Hypothalamus (tissue), 51 donors: ENCODE measurements at places on chromosomes 11 and 22.

- peak; percentile 66 for DNase-seq
These were observed 29.0 kb upstream of the NAP1L4 start for GRCh38 chr11:3021125-3021524.

- DNase-seq = no peak
These were observed 16.9 kb downstream of the SMCO4 start for GRCh38 chr11:93526346-93526633.

GRCh38 chr11:30758946-30759504 is 172.9 kb upstream of the MPPED2 start:
- DNase-seq = no peak

DNA sequence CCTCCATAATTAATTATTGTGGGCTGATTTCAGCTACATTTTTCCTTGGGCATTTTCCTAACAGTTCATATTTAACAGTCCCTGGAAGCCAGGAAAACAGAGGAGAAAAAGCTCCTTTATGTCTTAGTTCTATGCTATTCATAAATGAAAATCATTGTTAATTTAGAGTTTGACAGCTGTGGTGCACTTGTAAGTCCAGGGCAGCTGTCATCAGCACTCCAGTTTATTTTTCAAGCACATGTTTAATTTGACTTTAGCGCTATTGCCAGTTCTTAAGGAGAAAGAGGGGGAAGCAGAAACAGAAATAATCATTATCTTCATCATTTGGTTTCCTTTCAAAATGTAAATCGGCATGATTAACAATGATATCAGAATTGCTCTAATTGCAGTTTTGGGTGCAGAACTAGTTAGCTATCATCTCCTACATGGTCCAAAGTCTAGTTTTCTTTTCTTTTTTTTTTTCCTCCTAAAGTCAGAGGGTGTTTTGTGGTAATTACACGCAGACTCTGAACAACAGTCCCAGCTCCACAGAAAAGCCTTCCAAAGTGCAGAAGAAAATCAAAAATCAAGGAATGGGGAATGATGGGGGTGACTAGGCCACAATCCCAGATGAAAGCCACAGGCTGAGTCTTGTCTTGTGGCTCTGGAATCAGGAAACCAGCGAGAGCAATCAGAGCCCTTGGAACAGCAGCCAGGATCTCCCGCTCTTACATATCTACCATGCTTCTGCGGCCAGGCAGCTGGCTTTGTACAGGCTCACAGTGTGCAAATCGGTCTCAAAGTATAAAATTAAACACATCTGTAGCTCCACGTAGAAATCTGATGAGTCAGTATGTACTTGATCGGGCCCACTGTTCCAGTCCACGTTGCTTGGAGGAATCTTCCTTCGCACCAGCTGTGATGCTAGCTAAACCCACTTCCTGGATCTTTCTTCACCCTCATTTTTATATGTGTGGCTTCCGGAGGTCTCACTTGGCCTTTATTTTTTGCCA is 91.9 kb downstream of the SPON1 start:
- DNase-seq = no peak
